Germinal center (tissue), 1 donor: ENCODE measurements at places on chromosomes 7 and 10.

DNA sequence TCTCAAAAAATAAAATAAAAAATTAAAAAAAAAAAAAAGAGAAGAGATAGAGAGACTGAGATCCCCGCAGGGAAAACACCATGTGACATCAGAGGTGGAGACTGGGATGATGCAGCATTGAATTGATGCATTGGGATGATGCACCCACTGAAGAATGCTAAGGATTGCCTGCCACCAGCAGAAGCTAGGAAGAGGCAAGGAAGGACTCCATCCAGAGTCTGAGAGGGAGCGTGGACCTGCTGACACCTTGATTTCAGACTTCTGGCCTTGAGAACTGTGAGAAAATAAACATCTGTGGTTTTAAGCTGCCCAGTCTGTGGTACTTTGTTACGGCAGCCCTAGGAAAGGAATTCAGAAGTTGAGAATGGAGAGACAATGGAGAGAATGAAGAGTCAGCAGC, 89.8 kb upstream of the PRPS1L1 start:
- no peak for DNase-seq

DNA sequence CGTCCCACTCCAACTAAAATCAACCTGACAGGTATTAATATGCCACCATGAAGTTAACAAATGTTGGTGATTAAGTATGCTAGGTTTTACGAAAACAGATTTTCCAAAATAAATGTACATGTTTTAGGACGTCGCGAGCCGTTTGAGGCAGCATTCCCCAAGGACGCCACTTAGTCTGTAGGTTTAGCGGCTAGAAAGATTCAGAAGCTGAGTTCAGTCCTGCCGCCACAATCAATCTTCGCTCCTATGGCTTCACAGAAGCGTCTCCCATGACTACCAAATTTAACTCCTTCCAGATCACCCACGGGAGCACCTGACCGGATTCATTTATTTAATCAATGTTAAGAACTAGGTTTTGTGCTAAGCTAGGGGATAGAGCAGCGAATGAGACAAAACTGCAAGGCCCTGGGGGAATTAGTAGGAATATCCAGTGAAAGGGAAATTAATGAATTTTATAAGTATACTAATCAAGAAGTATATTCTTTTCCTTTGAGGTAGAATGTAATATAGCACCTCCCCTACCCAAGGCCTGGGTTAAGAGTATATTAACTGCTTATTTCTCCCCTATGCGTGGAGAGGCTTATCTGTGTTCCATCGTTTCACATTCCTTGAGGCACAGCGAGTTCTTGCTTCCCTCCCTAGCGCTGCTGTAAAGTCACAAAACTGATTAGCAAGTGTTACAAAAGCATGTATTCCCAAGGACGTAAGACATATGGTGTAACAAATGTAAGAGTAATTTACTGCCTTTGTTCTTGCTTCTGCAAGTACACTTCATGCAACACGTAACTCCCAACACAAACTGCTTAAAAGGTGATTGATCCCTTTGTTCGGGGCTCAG, 994 bp upstream of the CYP51A1 start:
- DNase-seq = peak; percentile 3

GRCh38 chr7:105652359-105652993, 71.2 kb upstream of the EFCAB10 start:
- peak; percentile 80 for DNase-seq

DNA sequence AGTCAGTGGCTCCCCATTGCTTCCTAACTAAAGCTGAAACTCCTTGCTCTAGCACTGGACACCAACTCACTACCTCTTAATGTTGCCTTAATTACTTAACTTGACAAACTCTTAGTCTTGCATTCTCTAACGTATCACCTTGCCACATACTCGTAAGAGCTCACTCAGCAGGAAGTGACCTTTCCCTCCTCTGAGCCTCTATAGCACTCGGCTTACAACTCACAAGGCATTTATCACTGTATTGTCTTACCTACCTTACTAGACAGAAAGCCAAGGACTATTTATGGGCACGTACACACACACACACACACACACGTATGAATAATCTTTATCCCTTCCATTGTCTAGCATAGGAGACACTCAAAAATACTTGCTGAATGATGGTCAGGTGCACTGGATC, 21.2 kb downstream of the CEP41 start:
- no peak for DNase-seq

GRCh38 chr7:149776289-149776688, 2.9 kb upstream of the ZNF467 start:
- no peak for DNase-seq

- no peak for DNase-seq
Observed at GRCh38 chr10:78777466-78777865, 291.3 kb upstream of the ZMIZ1 start.

- no peak for DNase-seq
Observed at GRCh38 chr7:91835091-91835825, 45.2 kb downstream of the MTERF1 start.

- no peak for DNase-seq
Observed at GRCh38 chr10:57249615-57250281, 888.7 kb upstream of the ZWINT start.

DNA sequence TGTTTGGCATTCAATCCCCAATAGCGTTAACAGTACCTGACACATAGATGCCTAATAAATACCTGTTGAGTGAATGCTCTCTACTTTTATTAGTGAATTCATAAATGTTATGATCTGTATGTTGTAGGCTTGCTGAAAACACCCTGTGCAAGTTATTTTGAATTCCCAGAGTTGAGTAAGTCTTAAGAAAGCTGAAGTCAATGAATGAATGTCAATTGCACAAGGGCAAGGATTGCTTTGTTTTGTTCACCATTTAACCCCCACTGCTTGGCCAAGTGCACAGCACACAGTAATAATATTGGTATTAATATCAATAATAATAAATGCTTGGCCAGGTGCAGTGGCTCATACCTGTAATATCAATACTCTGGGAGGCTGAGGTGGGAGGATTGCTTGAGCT, 10.2 kb downstream of the CPA1 start:
- DNase-seq = no peak

- DNase-seq = no peak
Observed at GRCh38 chr10:132865171-132865631, 77.2 kb downstream of the CFAP46 start.

DNA sequence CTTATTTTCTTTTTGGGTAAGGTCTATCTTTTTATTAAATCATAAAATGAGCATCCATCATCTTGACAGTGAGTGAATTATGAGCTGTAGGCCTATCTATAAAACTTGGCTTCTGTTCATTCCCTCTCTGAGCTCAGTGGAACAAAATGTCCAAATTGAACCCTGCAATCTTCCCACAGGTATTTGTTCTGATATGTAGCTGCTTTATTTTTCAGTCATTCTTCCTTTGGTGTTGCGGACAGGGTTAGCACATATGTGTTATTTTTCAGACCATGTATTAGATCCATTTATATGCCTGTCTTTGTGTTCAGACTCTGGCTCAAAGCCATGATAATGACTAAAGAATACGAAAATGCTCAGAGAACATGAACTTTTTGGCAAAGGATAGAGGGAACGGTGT, 201.6 kb upstream of the KIAA1217 start:
- no peak for DNase-seq

- no peak for DNase-seq
Observed at GRCh38 chr7:13745530-13745929, 243.9 kb downstream of the ETV1 start.

DNA sequence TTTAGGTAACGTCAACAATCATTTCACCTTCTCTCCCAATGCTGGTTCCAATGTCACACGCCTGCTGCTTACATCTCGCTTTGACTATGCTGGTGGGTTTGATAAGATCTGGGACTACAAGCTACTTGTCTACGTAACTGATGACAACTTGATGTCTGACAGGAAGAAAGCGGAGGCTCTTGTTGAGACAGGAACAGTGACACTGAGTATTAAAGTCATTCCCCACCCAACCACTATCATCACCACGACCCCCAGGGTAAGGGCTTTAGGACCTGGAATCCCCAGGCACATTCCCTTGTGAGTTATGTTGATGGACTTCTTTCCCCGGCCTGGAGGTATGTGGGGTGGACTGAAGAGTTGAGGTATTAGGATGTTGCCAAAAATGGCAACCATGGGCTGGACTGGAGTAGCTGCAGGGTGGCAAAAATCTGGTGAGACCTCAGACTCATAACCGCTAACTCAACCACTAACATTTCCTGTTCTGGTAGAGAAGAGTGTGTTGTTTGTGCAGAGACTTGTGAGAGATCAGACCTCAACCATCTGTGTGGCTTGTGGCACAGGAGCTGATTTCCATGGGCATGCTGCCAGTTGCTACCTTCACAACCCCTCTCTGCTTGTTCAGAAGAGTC, 59.2 kb downstream of the CDHR3 start:
- DNase-seq = peak; percentile 41

DNA sequence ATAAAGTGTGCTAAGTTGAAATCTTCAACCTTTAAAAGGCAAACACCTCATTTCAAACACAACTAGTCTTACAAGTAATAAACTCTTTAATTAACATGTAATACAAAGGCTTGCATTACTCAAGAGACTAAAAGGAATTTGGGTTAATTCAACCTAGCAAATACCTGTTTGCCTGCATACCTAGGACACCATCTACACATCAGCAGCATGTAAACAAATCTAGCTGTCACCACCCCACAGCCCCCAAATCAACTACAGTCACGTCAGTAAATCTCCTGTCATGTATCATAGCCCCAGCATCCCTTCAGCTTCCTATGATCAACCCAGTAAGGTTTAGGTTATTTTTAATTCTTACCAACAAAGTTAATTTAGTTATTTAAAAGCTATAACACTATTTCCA, 33.5 kb downstream of the ZNF800 start:
- DNase-seq = no peak

DNA sequence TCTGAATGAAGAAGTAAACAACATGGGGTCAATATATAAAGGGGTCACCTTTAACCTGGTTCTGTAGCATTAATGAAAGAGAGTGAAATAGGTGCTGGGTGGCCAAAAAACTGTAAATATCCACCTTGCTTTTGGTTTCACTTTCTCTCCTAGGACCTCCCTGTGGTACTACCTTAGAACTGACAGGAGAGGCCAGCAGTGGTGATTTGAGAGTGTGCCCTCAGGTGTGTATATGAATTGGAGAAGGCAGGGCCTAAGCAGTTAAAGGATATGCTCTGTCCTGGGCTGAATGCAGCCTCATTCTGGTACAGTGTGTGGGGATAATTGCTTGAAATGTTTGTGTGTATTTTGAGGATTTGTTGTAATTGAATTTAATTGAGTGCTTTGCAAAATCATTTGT, 62.0 kb downstream of the BBS9 start:
- peak; percentile 20 for DNase-seq

DNA sequence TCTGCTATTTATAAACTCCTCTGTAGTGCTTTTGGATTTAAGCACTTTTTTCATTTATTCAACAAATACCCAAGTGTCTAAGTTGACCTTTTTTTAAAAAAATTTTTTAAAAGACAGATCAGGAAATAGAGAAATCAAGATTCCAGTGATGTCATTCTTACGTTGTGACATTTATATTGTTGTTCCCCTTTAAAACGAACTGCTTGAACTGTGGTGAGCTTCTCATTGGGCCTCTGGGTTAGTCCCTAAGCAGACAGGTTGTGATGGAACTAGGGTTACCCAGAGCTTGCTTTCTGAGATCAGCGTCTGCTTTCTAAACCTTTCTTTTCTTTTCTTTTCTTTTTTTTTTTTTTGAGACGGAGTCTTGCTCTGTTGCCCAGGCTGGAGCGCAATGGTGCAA, 22.4 kb downstream of the GATA3 start:
- DNase-seq = no peak

- no peak for DNase-seq
Observed at GRCh38 chr10:786633-787474, 97.4 kb upstream of the DIP2C start.

DNA sequence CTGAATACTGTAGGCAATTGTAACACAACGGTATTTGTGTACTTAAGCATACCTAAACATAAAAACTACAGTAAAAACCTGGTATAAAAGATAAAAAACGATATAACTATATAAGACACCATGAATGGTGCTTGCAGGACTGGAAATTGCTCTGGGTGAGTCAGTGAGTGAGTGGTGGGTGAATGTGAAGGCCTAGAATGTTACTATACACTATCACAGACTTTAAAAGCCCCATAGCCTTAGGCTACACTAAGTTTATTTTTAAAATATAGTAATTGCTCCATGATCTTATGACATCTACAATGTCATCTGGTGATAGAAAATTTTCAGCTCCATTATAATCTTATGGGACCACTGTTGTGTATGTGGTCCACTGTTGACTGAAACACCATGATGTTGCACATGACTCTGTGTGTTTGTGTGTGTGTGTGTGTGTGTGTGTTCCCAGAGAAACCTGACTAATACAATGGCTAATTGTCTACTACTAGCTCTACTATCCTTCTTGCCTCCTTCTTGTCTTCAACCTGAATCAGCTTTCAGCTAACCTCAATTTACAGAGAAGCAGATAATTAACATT, 27.6 kb upstream of the PRPF18 start:
- no peak for DNase-seq

- DNase-seq = no peak
Observed at GRCh38 chr7:155951554-155952158, 139.4 kb upstream of the SHH start.

DNA sequence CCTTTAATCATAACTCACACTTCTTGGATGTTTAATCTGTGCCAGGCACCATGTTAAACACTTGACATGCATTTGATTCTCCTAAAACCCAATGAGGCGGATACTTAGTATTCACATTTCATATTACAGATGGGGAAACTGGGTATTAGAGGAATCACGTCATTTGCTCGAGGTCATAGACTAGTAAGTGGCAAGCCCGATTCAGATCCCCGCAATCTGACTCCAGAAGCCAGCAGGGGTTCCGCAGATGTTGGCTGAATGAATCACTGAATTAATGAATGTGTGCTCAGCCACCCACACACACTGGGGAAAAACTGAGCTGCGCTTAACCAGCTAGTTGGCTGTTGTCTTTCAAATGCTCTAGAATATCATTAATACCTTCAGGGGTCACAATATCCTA, 22.5 kb upstream of the ENO4 start:
- DNase-seq = no peak

DNA sequence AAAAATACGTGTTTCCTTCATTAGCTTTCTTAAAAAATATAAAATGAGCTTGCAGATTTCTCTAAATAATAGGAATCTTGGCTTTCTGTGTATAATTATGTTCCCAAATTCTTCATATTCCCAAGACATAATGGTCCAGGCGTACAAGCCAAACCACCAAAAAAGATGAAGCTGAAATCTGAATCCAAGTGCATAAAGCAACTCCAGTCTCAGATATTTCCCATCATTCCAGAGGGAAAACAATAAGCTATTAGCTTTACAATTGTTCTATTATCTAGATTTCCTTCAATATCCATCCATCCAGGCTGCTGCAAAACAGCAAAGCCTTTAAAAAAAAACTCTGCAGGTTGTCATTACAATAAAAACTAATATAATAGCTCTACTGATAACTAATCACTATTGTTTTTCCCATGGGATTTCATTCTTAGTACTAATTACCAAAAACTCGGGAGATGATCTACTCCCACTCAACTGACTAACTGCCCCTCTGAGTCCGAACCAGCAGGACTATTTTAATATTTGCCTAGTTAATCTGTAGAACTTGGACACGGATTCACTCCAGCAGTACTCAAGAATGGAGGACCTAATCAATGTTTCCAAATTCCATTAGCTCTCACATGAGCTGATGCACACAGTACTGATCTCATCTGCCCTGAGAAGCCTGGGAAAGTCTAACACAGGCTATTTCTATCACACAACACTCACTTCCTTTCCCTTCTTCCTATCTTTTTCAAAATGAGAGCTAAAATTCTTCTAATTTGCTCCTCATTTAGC, 108.9 kb upstream of the ASAH2 start:
- no peak for DNase-seq

GRCh38 chr10:125407000-125407502, 246.7 kb upstream of the CTBP2 start:
- no peak for DNase-seq

GRCh38 chr7:50681432-50682045, 101.2 kb downstream of the GRB10 start:
- DNase-seq = no peak

- no peak for DNase-seq
Observed at GRCh38 chr10:88731296-88731695, 25.2 kb downstream of the LIPK start.
